ENCODE measurements at places on chromosomes 2 and 18.

- H3K27me3 ChIP-seq: no peaks in the 10 kb centered on the region
- H3K4me3 ChIP-seq: peak overlapping the region; percentile 74
- peaks cover 13% of the 10 kb centered on the region for H3K36me3 ChIP-seq
- peaks cover 68% of the 10 kb centered on the region for H3K4me1 ChIP-seq
- H3K27ac ChIP-seq: peak overlapping the region; percentile 92
Measured at GRCh38 chr2:157447741-157448140, 3.9 kb upstream of the CYTIP start.

DNA sequence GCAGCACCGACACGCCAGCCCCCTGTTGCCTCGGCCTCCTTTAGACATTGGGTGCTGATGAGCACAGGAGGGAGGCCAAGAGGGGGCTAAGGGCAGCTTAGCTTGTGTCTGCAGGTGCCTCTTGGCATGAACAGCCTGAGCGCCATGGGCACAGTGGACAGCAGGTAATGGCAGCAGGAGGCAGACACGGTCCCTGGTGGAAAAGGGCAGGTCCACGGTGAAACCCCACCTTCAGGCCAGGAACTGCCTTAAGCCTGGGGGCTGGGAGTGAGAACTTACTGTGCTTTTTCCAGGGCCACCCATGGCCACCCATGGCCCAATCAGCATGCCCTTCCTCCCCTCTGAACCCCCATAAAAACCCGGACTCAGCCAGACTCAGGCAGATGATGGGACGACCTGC lies 633.4 kb upstream of the TMEFF2 start:
- H3K27ac ChIP-seq: no peak overlapping the region
- no peaks in the 10 kb centered on the region for H3K4me1 ChIP-seq
- no peak for DNase-seq
- H3K27me3 ChIP-seq: no peaks in the 10 kb centered on the region
- H3K36me3 ChIP-seq: no peaks in the 10 kb centered on the region

GRCh38 chr2:130842770-130843169 lies 6.1 kb downstream of the ARHGEF4 start:
- H3K4me1 ChIP-seq: peaks cover 1% of the 10 kb centered on the region
- H3K27me3 ChIP-seq: peaks cover 28% of the 10 kb centered on the region
- no peak overlapping the region for H3K27ac ChIP-seq
- no peaks in the 10 kb centered on the region for H3K36me3 ChIP-seq

DNA sequence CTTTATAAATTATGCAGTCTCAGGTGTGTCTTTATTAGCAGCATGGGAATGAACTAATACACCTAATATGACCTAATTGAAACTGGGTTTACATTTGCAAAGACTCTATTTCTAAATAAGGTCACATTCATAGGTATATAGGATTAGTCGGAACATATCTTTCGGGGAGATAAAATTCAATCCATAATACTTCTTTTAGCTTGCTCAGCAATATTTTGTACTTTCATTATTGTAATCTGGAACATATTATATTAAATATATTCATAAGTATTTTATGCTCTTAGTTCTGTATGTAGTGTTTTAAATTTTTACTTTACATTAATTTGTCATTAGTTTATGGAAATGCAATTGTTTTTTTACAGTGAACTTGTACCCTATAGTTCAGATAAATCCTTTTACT lies 927.7 kb downstream of the CCDC85A start:
- no peaks in the 10 kb centered on the region for H3K4me1 ChIP-seq
- no peaks in the 10 kb centered on the region for H3K36me3 ChIP-seq
- DNase-seq: no peak
- H3K27me3 ChIP-seq: no peaks in the 10 kb centered on the region

- peaks cover 5% of the 10 kb centered on the region for H3K27me3 ChIP-seq
- H3K27ac ChIP-seq: no peak overlapping the region
- DNase-seq: no peak
- H3K4me1 ChIP-seq: peaks cover 4% of the 10 kb centered on the region
- no peak overlapping the region for H3K4me3 ChIP-seq
Measured at GRCh38 chr2:69177063-69177771, 164.2 kb downstream of the ANTXR1 start.

DNA sequence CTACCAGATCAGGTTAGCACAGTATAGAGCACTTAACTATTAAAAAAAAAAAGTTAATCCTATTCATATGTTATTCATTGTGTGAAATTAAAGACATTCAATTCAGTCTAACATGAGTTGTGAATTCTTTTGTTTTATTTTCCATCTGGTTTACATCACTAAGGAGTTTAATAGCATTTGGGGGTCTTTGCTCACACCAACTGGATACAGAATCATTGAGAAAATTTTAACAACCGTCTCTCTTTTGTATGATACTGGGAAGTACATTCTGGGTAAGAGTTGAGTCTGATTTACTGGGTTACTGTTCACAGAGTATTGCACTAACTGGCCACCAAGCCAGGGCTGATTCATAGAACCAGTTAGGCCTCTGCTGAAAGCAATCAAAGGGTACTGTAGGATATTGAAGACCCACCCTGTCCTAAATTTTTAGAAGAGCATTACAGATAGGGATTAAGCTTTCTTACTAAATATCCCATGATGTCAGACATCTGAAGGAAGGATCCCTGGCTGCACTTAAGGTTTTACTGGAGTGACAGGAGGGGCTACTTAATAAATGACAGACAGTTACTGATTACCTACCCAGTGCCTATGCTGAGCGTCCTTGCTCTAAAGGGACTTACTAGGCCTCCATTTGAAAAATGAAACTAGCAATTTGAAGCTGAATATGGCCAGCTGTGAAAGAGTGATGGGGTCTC lies 387.9 kb downstream of the SETBP1 start:
- H3K4me1 ChIP-seq: peaks cover 6% of the 10 kb centered on the region
- no peak overlapping the region for H3K27ac ChIP-seq
- no peaks in the 10 kb centered on the region for H3K27me3 ChIP-seq
- no peak overlapping the region for H3K4me3 ChIP-seq
- peaks cover 6% of the 10 kb centered on the region for H3K36me3 ChIP-seq
- DNase-seq: no peak

DNA sequence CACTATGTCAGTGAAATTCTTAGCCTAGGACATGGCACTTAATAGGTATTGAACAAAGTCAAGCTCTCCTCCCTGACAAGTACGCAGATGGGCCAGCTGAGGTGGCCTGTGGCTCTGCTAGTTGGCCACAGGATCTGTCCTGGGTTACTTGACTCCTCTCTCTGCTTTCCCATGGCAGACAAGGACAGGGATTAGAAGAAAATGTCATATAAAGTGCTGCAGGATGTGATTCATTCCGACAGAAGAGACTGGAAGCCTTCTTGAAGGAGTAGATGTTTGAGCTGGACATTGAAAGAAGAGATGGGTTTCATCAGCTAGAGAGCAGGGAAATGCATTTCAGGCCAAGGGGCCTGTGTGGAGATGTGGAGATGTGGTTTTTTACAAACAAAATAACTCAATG lies 46.7 kb downstream of the SMAD7 start:
- no peak overlapping the region for H3K27ac ChIP-seq
- H3K4me1 ChIP-seq: peaks cover 20% of the 10 kb centered on the region
- peaks cover 2% of the 10 kb centered on the region for H3K36me3 ChIP-seq
- H3K4me3 ChIP-seq: no peak overlapping the region
- DNase-seq: no peak
- peaks cover 2% of the 10 kb centered on the region for H3K27me3 ChIP-seq

GRCh38 chr2:65101071-65101470 lies 28.8 kb downstream of the RAB1A start:
- H3K27me3 ChIP-seq: no peaks in the 10 kb centered on the region
- no peak overlapping the region for H3K27ac ChIP-seq
- H3K36me3 ChIP-seq: peaks cover 30% of the 10 kb centered on the region

GRCh38 chr2:99834426-99834825 lies 308.0 kb downstream of the AFF3 start:
- H3K4me3 ChIP-seq: no peak overlapping the region
- DNase-seq: no peak
- no peaks in the 10 kb centered on the region for H3K27me3 ChIP-seq
- H3K27ac ChIP-seq: no peak overlapping the region

GRCh38 chr2:9145109-9145751 lies 61.4 kb upstream of the ASAP2 start:
- peaks cover 17% of the 10 kb centered on the region for H3K27me3 ChIP-seq
- DNase-seq: no peak
- no peak overlapping the region for H3K27ac ChIP-seq
- H3K36me3 ChIP-seq: no peaks in the 10 kb centered on the region

DNA sequence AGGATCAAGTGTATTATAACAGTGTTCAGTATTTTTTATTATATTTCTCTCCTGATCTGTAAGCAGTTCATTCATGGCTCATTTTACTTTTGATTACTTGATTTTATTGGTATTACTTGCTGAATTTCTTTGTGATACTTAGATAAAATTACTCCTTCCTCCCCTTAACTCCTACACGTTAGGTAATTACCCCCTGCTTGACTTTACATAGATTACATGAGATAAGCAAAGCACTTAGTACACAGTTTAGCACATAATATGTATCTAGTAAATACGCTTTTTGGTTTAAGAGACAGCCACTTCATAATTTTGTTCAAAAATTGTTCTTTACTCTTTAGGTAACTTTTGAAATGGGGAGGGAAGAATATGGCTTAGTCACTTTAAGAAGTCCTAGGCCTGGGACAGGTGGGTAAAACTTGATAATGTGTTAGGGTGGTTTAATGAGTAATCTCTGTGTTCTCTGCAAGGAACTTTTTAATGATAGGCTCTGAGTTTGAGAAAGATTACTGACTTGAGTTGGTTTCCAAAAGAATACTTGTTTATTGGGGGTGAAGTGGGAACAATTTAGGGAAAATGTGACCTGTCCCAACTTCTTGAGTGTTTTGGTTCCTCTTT lies 80.9 kb downstream of the NCOA1 start:
- no peak for DNase-seq
- no peak overlapping the region for H3K4me3 ChIP-seq
- H3K4me1 ChIP-seq: peaks cover 56% of the 10 kb centered on the region
- H3K36me3 ChIP-seq: peaks cover 16% of the 10 kb centered on the region
- no peaks in the 10 kb centered on the region for H3K27me3 ChIP-seq

GRCh38 chr2:27871802-27872201 lies 18.4 kb downstream of the RBKS start:
- H3K36me3 ChIP-seq: peaks cover 2% of the 10 kb centered on the region
- H3K27me3 ChIP-seq: no peaks in the 10 kb centered on the region
- no peak for DNase-seq
- H3K27ac ChIP-seq: no peak overlapping the region

DNA sequence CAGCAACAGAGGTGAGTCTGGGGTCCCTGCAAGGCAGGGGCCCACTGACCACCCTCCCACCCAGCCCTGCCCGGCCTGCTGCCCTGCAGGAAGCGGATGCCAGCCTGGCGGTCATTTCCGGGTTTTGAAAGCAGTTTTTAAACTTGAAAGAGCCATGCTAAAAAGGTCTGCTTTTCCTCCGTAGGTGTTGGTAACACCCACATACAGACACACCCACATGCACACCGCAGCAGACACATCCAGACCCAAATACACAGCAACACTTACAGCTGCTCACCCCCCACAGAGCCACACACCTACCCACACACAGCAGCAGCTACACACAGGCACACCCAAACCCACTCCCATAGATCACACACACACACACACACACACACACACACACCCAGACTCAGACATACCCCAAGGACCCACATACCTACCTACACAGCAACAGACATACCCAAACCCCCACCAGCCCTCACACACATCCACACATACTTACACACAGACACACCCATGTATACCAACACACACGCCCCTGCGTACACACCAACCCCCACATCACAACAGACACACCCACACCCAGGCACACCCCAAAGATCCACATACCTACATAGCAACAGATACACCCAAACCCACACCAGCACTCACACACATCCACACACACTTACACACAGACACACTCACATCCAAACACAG lies 7.6 kb downstream of the ZFP36L2 start:
- peak; percentile 61 for DNase-seq
- no peaks in the 10 kb centered on the region for H3K27me3 ChIP-seq
- H3K36me3 ChIP-seq: peaks cover 20% of the 10 kb centered on the region

DNA sequence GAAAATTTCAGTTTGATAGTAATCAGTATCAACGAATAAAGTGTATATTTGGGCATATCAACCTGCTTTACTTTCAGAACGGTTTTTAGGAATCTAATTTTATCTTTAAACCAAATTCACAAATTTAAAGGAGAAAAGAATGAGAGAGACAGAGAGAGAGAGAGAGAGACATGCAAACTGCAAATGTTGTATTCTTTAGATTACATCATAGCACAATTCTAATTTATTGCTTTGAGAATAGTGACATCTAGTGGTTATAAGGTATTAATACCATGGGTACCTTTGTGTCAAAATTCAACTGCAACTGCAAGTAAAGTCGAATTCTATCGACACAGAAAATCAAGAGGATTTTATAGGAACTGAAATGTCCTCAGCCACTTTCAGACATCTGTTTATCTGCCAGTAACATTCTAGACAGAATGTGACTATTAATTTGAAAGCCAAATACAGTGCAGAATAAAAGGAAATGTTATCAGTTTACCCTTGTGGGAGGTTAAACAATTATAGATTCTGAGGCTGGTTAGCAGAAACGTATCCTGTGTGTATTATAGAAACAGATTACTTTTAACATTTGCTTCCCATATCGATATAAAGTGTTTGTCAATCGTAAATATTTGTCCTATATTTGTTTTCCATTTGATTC lies 529.8 kb upstream of the VRK2 start:
- H3K27me3 ChIP-seq: no peaks in the 10 kb centered on the region
- H3K4me1 ChIP-seq: no peaks in the 10 kb centered on the region
- no peak overlapping the region for H3K27ac ChIP-seq
- no peak for DNase-seq
- H3K36me3 ChIP-seq: no peaks in the 10 kb centered on the region

DNA sequence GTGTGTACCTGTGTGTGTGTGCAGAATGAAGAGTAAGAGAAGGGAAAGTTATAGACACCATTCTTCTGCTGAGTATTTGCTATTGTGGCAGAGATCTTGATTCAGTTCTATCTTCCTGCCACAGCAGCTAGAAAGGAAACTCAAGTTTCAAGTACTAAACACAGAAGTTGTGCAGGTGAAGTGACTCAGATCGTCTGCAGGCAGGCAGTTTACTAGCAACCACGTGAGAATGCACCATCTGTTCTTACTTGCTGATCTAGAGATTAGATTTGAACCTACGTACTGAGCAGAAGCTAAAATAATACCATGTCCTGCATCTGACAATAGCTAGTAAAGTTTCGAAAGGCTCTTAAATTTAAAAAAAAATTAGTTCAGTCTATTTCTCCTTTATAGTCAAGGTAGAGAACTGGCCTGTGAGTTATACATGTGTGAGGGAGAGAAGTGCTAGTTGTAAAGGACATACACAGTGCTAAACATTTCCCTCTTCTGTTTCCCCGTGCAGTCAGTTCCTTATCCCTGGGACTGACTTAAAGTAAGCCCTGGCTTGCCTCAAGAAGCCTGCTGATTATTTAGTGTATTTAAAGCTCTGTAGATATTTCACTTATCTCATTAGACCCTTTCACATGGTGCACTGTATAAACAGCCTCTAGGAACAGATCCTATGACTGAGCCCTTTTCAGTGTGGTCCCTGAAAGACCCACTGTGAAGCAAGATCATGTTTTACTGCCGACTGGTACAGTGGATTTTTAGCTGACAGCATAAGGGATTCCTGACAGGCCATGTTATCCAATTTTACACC lies 45.0 kb downstream of the SLC38A11 start:
- no peaks in the 10 kb centered on the region for H3K27me3 ChIP-seq
- H3K36me3 ChIP-seq: no peaks in the 10 kb centered on the region
- peaks cover 3% of the 10 kb centered on the region for H3K4me1 ChIP-seq
- DNase-seq: no peak

GRCh38 chr2:64667535-64667934 lies 13.8 kb upstream of the SERTAD2 start:
- peak overlapping the region; percentile 21 for H3K27ac ChIP-seq
- no peaks in the 10 kb centered on the region for H3K36me3 ChIP-seq
- peaks cover 48% of the 10 kb centered on the region for H3K4me1 ChIP-seq
- DNase-seq: no peak

- no peaks in the 10 kb centered on the region for H3K36me3 ChIP-seq
- no peak for DNase-seq
- H3K27me3 ChIP-seq: no peaks in the 10 kb centered on the region
- H3K4me1 ChIP-seq: no peaks in the 10 kb centered on the region
- H3K27ac ChIP-seq: no peak overlapping the region
- no peak overlapping the region for H3K4me3 ChIP-seq
Measured at GRCh38 chr2:75054296-75054695, 95.9 kb downstream of the POLE4 start.
